ENCODE measurements at places on chromosomes 5 and 9. TPM values are rescaled to one million over a fixed set of nuclear protein-coding genes. Genes with fewer than 3 reads are reported as not detected.

Gene SLC27A6
- total RNA-seq: not detected

Gene ZNF462
- 25.8 TPM for total RNA-seq

Gene MELK
- 10.4 TPM for total RNA-seq

Gene C7
- not detected for total RNA-seq

Gene ZFP2
- 1.6 TPM for total RNA-seq

Gene FOXI1
- not detected for total RNA-seq

Gene TAF1L
- not detected for total RNA-seq

Gene ADGRD2
- total RNA-seq: not detected

Gene PCDHGB6
- 56.8 TPM for total RNA-seq

Gene UBE2QL1
- total RNA-seq: 0.17 TPM

DNA sequence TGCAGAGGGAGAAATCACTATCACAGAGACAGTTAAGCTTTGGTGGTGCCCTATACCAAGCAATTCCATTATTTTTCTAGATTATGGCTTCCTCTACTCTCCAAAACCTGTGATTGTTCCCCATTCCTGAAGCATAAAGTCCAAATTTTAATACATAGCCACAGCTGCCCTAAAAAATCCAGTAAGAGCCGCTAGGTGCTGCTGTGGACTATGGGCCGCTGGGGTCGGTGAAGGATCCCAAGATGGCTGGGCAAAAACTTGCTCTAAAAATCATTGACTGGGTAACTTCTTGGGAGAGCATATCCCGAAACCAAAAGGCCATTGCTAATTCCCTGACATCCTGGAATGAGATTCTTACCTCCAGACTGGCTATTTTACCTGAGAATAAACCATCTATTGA is 245.3 kb downstream of the NFIB start:
- H3K27ac ChIP-seq: no peak overlapping the region
- no peaks in the 10 kb centered on the region for H3K4me1 ChIP-seq
- DNase-seq: no peak
- H3K4me3 ChIP-seq: no peak overlapping the region
- H3K36me3 ChIP-seq: no peaks in the 10 kb centered on the region
- H3K27me3 ChIP-seq: no peaks in the 10 kb centered on the region

DNA sequence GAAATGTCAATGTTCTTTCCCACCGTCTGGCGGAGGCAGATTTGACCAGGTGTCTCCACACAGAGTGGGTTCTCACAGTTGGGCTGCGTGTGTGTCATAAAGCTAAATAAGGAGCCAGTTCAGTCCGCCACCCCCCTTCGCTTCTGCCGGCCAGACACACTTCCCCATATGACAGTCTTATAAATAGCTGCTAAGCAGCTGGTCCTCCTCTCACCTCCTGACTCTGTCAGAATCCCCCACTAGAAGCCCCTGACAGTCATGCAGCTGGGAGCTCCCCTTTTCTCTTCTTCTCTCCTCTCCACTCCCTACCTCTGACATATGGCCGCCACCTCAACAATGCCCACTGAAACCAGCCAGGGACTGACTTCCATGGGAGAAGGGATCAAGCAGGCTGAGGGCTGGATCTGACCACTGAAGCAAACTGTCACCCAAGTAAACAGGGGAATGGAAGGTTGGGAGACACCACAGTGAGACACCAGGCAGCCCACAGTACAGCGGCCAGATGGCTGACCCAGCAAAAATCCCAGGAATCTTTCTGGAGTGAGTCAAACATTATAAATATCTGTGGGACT is 141.9 kb upstream of the EFNA5 start:
- no peaks in the 10 kb centered on the region for H3K36me3 ChIP-seq
- H3K27me3 ChIP-seq: no peaks in the 10 kb centered on the region
- peak overlapping the region; percentile 45 for H3K4me3 ChIP-seq
- DNase-seq: no peak
- peaks cover 34% of the 10 kb centered on the region for H3K4me1 ChIP-seq

- DNase-seq: no peak
- peaks cover 26% of the 10 kb centered on the region for H3K36me3 ChIP-seq
- no peaks in the 10 kb centered on the region for H3K27me3 ChIP-seq
- no peak overlapping the region for H3K4me3 ChIP-seq
These were observed 12.7 kb downstream of the GLIPR2 start for GRCh38 chr9:36149197-36149596.

GRCh38 chr5:132202711-132203463 is 24.8 kb downstream of the P4HA2 start:
- H3K27ac ChIP-seq: no peak overlapping the region
- no peaks in the 10 kb centered on the region for H3K27me3 ChIP-seq
- H3K4me1 ChIP-seq: peaks cover 33% of the 10 kb centered on the region
- no peak for DNase-seq
- no peak overlapping the region for H3K4me3 ChIP-seq

GRCh38 chr5:1304033-1304432 is 9.2 kb upstream of the TERT start:
- peaks cover 56% of the 10 kb centered on the region for H3K27me3 ChIP-seq
- no peaks in the 10 kb centered on the region for H3K4me1 ChIP-seq
- no peak overlapping the region for H3K27ac ChIP-seq
- no peak for DNase-seq
- H3K36me3 ChIP-seq: peaks cover 7% of the 10 kb centered on the region

DNA sequence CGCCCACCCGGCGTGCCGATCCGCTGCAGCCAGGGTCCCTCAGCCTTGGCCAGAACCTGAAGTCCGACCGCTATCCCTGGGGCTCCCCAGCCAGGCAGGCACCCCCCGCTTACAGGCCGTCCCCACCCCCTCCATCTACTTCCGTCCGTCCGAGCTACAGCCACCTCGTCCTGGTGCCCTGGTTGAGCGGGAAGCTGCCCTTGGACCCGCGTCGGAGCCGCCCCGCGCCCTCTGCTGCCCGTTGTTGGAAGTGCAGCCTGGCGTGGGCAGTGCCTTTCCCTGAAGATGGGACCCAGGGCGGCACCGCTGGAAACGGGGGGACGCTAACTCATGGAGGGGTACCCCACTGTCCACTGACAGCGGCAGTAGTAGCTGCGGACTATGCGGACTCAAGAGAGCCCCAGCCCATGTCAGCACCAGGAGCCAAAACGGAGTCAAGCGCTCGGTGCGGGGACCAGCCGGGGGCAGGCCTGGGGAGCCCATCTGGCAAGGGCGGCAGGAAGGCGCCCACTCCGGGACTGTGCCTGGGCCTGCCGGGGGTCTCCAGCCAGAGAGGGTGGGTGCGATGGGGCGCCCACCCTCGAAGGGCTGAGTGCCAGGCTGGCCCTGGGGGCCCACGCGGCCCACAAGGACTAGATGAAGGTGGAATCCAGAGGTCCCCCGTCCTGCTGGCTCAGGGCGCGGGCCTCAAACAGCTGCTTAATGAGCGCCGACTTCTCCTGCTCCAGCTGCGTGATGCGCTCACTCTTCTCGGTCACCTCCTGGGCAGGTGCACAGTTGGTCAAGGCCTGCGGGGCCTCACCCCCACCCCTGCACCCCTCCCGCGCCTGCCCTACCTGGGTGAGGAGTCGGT is 6.1 kb downstream of the SAPCD2 start:
- H3K4me1 ChIP-seq: peaks cover 6% of the 10 kb centered on the region
- H3K4me3 ChIP-seq: no peak overlapping the region
- DNase-seq: no peak
- H3K27ac ChIP-seq: no peak overlapping the region
- H3K27me3 ChIP-seq: no peaks in the 10 kb centered on the region

- peaks cover 4% of the 10 kb centered on the region for H3K27me3 ChIP-seq
- no peak for DNase-seq
- peaks cover 2% of the 10 kb centered on the region for H3K4me1 ChIP-seq
These were observed 44.2 kb upstream of the TENT2 start for GRCh38 chr5:79567926-79568549.

DNA sequence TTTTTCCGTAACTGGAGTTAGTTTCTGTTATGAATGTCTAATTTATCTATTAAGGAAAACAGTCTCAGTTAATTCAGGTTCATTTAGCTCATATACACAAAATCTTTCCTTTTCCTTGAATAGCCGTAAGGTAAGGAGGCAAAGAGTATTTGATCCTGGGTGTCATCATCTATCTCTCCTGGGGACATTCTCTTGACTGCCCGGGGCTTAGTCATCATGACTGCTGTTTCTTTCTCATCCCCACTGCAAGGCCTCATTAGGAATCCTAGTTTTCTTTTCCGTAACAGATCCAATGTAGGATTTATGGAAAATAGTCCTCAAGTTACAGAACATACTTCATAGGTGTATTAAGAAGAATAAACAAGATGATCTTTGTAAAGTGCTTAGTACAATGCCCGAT is 134.9 kb upstream of the CHD1 start:
- H3K36me3 ChIP-seq: no peaks in the 10 kb centered on the region
- H3K4me3 ChIP-seq: no peak overlapping the region
- no peak for DNase-seq
- no peak overlapping the region for H3K27ac ChIP-seq

DNA sequence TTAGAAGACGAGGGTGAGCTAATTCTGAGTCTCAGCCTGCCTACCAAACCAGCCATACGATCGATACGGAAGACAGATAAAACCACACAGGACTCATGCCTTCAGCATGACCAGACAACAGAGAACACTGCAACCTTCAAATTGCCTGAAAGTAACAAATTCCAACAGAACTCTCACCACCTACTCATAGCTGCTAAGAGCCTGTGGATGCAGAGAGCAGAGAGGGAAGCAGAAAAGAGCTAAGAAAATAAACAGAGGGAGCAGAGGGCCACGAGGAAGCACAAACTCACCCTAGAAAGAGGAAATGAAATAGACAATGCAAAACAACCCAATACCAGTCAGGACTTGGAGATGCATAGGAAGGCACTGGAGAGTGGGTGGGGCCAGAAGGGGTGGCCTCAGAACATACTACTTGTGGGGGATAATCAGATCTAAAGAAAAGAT is 86.7 kb upstream of the TAS2R1 start:
- DNase-seq: no peak
- peak overlapping the region; percentile 5 for H3K4me3 ChIP-seq
- no peaks in the 10 kb centered on the region for H3K36me3 ChIP-seq
- H3K27ac ChIP-seq: peak overlapping the region; percentile 65

DNA sequence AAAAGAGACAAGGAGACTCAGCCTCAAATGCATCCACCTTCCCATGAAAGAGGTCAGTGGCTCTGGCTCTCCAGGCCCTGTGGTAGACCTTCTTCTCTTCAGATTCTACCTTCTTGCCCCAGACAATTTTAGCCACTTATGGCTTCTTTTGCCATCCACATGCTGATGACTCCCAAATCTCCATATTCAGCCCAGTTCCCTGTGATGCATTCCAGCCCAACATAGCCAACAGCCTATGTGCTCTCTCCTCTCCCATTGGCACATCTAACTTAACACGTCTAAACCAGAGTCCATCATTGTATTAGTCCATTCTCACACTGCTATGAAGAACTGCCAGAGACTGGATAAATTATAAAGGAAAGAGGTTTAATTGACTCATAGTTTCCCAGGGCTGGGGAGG is 108.8 kb downstream of the FSTL4 start:
- no peak for DNase-seq
- H3K36me3 ChIP-seq: peaks cover 2% of the 10 kb centered on the region
- H3K4me3 ChIP-seq: no peak overlapping the region
- peaks cover 43% of the 10 kb centered on the region for H3K27me3 ChIP-seq
- H3K27ac ChIP-seq: no peak overlapping the region

- H3K27me3 ChIP-seq: no peaks in the 10 kb centered on the region
- no peak overlapping the region for H3K4me3 ChIP-seq
- H3K36me3 ChIP-seq: no peaks in the 10 kb centered on the region
These were observed 19.6 kb upstream of the RALGDS start for GRCh38 chr9:133140606-133141005.

DNA sequence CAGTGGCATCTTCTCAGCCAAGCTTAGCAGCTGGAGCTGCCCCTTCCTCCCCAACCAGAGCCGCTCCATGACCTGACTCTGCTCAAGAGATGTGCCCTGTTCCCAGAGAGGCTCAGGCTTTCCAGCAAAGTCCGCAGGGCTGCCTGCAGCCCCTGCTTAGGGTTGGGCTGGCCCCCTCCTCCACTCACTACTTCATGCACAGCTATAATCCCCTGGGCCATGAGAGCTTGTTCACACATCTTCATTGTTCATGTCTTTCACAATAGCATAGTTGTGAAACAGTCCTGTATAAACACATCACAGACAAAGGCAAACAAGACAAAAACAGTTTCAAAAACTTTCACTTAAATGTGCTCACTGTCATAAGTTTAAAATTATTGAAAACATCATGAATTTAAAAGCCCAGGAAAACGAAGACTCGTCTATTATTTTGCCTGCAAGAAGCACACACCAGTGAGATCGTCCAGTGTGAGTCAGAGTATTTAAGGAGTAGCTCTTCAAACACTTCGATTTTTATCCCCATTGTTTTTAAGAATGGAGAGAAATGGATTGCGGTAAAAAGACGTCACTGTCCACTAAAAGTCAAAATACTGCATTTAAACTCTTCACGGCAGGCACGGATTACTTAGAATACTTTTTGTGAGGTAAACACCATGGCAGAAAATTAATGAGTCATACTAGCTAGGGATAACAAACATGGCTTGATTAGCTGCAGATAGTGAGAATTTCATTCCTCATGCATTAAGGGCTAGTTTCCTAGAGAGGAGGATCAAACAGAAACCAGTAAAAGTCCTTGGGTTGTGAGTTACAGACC is 40.7 kb upstream of the S1PR3 start:
- H3K27ac ChIP-seq: no peak overlapping the region
- H3K4me3 ChIP-seq: no peak overlapping the region
- no peaks in the 10 kb centered on the region for H3K36me3 ChIP-seq

DNA sequence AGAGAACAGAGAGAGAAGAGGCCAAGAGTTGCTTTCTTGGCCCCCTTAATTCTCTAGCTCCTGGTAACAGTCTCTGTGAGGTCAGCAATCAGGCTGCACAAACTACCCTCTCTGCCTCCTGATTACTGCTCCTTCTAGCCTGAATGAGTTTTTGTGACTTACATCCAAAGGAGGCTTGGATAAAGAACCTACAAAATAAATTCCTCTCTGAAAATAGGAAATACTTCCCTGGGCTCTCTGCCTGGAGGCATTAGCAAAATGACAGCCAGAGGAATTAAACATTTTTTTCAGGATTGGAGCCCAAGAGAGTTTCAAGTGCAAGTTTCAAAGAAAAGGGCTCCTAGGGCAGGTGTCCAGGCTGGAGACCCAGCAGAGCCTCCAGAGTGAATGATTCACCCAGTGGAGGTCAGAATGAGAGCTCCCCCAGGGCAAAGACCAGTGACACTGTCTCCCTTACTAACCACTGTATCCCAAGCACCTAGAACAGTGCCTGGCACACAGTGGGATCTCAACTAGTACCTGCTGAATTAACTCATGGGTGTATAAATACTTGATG is 162.5 kb downstream of the SPOCK1 start:
- no peak overlapping the region for H3K27ac ChIP-seq
- H3K4me3 ChIP-seq: no peak overlapping the region
- no peaks in the 10 kb centered on the region for H3K36me3 ChIP-seq
- DNase-seq: no peak

- no peak overlapping the region for H3K27ac ChIP-seq
- peaks cover 5% of the 10 kb centered on the region for H3K36me3 ChIP-seq
- no peak for DNase-seq
- no peak overlapping the region for H3K4me3 ChIP-seq
These were observed 40.2 kb downstream of the NTNG2 start for GRCh38 chr9:132201780-132202703.

DNA sequence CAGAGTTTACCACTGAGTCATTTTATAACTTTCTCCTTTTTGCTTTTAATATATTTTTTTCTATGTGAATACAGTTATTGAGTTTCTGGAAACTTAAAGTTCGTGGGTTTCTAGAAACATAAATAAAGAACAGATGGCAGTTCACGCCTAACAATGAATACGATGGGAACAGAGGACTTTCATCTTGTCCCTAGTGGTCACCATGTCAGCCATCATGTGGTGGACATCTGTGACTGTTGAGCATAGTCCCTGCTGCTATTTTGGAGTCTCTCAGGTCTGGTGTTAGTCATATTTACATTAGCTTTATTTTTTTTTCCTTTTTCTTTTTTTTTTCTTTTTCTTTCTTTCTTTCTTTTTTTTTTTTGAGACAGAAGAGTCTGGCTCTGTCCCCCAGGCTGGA is 85.3 kb downstream of the XRCC4 start:
- H3K4me1 ChIP-seq: peaks cover 10% of the 10 kb centered on the region
- no peak overlapping the region for H3K27ac ChIP-seq
- H3K4me3 ChIP-seq: no peak overlapping the region
- H3K36me3 ChIP-seq: no peaks in the 10 kb centered on the region
- no peak for DNase-seq
